ENCODE measurements at places on chromosomes 5 and 9. TPM values are rescaled to one million over a fixed set of nuclear protein-coding genes. Genes with fewer than 3 reads are reported as not detected.

DNA sequence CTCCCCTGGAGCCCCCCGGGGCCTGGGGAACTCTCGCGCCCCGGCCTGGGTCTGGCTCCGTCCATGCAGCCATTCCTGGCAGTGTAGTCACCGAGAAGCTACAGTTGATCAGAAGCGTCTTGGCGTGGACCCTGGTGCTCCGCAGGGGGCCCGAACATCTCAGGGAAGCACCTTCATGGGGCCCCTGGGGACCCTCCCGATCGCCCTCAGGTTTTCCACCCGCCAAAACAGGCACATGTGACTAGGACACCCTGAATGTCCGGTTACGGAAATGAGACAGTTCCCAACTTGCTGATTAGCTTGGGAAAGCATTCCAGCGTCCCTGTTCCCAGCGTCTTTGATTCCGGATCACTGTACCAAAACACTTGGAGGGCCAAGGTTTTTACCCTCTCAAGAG, 472 bp downstream of the FBXO4 start:
- no peaks in the 10 kb centered on the region for H3K27me3 ChIP-seq
- H3K4me3 ChIP-seq: peak overlapping the region; percentile 92
- DNase-seq: peak; percentile 76

GRCh38 chr9:115988701-115989100, 164.9 kb upstream of the PAPPA start:
- no peaks in the 10 kb centered on the region for H3K27me3 ChIP-seq
- H3K4me1 ChIP-seq: no peaks in the 10 kb centered on the region
- DNase-seq: no peak

GRCh38 chr9:29214690-29215253, 1641.5 kb upstream of the C9orf72 start:
- DNase-seq: no peak
- no peak overlapping the region for H3K27ac ChIP-seq
- H3K4me1 ChIP-seq: peaks cover 2% of the 10 kb centered on the region
- peaks cover 49% of the 10 kb centered on the region for H3K27me3 ChIP-seq
- H3K4me3 ChIP-seq: no peak overlapping the region

DNA sequence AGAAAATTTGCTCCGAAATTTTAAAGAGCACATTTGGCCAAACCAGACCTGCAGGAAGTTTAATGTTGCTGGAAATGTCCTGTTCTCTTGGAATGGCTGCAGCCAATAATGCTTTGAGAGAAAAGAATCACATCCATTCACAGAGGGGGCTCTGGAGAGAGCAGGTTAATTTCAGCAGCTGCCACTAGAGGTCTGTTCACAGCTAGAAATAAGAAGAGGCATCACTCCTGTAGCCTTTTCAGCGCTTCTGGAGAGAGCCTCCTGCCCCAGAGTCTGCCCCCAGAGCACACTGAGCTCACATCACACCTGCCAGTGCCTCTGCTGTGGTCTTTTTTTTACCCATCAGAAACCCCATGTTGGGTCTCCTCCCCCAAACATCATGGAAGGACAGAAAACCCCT, 124.8 kb upstream of the RAD23B start:
- DNase-seq: no peak
- H3K4me3 ChIP-seq: no peak overlapping the region
- no peaks in the 10 kb centered on the region for H3K36me3 ChIP-seq

The FUT7 gene
- 0.09 TPM for total RNA-seq
